ENCODE measurements at places on chromosomes 4 and X.

- DNase-seq: no peak
These were observed 47.1 kb downstream of the FAM193A start for GRCh38 chr4:2583517-2583916.

DNA sequence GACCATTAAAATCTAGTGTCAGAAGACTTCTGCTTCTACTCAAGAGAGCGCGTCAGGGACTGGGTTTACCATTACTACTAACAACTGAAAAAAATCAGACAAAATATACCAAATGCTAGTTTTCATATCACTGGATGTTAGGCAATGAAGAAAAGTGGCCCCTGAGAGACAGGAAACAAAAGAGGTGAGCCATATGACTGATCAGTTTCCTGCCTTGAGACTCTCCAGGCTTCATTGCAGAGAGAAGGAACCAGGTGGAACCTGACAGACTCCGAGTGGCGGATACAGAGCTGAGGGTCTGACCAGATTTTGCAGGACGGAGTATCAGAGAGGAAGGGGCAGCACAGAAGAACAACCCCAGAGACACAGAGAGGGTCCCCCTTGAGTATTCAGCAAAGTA lies 86.3 kb downstream of the C4orf51 start:
- no peak for DNase-seq

DNA sequence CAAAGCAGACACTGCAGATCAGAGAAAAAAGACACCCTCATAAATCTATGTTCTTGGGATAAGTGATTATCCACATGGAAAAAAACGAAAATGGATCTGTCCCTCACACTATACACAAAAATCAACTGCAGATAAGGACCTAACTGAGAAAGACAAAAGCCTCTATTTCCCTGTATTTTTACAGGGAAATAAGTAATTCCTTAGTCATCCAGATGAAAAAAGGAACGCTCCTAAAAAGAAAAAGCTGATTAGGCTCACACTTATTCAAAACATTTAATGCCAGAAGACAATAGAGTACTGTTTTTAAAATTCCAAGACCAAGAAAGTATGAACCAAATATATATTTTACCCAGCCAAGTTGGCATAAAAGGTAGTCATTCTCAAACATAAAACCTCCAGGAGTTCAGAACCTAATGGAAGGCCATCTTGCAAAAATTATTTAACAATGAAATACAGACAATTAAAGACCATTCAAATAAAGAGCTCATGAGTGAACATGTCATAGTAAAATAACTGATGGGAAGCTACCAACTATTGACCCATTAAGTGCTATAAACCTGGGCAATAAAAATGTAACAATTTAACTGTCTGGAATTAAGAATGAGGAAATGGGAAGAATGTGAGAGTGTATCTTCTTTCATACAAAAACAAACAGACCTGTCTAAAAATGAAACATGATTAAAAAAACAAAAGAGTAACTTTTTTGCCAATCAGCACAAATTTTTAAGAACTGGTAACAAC lies 20.4 kb downstream of the PAPSS1 start:
- no peak for DNase-seq

DNA sequence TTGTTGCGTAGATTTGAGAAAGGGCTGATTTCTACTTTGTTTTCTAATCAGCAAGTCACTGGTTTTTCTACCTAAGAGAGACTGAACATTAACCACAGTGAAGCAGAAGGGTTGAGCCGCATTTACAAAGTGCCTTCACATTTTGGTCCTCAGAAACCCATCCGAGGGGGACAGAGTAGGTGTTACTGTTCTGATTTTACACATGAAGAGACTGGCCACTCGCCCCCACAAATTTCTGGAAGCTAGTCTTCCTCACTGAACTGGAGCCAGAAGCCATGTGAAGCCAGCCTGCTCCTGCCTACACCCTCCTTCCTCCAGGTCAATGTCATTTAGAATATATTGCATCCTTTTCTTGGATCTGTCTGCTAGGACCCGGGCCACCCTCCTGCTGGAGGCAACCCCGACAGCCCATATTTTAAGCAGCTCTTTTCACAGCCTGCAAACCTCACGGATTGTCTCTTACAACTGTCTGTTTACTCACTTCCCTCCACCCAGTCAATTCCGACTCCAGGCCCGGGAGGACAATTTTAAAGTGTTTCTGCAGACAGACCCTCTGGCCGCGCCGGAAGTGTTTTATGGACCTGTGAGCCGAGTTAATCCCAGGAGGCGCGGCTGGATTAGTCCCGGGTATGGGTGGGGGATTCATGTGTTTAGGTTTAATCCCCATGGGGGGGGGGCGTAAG lies 73.2 kb upstream of the BCOR start:
- no peak for DNase-seq

DNA sequence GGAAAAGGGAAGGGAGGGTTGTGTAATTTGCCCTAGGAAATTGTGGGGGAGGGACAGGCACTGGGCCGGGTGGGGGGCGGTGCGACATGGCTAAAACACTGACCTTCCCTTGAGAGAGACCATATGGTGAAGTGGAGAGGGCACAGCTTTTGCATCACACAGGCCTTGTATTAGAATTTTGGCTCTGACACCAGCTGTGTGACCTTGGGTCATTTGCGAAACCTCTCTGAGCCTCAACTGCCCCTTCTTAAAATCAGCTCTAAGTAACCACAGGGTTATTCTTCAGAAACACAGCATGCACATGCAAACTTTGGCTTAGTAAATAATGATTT lies 25.8 kb downstream of the PDGFRA start:
- DNase-seq: no peak

- no peak for DNase-seq
These were observed 94.4 kb downstream of the BLTP1 start for GRCh38 chr4:122246551-122246950.

- DNase-seq: no peak
These were observed 466.8 kb upstream of the SMIM31 start for GRCh38 chr4:164287173-164287572.

DNA sequence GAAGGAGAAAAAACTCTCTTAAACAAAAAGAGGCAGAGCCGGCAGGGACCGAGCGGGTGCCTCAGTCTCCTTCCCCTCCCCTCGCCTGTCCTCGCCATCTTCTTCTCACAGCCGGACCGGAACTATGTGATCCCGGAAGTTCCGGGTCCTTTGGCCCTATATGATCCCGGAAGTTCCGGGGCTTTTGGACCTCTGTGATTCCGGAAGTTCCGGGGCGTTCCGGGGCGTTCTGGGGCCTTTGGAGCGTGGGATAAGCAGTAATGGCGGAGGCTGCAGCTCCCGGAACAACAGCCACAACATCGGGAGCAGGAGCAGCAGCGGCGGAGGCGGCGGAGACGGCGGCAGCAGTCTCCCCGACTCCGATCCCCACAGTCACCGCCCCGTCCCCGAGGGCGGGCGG lies 98.9 kb upstream of the MED14 start:
- no peak for DNase-seq

GRCh38 chr4:101348995-101349800 lies 1.9 kb upstream of the PPP3CA start:
- DNase-seq: no peak

GRCh38 chr4:17762726-17763125 lies 18.7 kb downstream of the FAM184B start:
- DNase-seq: no peak

GRCh38 chr4:94410678-94411206 lies 41.0 kb upstream of the PDLIM5 start:
- no peak for DNase-seq

DNA sequence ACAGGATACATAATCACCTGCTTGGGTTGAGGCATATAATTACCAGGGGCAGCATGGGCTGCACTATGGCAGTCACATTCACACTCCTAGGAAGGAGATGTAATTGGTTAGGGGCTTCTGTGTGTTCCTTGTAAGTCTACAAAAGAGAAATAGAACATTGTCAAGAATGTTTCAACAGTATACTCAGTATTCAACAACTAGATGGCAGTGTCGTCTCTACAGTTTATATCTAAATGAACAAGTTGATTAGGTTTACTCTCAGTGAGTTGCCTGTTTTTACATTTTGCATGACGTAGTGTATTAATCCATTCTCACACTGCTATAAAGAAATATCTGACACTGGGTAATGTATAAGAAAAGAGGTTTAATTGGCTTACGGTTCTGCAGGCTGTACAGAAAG lies 50.5 kb upstream of the RAB33B start:
- DNase-seq: no peak

DNA sequence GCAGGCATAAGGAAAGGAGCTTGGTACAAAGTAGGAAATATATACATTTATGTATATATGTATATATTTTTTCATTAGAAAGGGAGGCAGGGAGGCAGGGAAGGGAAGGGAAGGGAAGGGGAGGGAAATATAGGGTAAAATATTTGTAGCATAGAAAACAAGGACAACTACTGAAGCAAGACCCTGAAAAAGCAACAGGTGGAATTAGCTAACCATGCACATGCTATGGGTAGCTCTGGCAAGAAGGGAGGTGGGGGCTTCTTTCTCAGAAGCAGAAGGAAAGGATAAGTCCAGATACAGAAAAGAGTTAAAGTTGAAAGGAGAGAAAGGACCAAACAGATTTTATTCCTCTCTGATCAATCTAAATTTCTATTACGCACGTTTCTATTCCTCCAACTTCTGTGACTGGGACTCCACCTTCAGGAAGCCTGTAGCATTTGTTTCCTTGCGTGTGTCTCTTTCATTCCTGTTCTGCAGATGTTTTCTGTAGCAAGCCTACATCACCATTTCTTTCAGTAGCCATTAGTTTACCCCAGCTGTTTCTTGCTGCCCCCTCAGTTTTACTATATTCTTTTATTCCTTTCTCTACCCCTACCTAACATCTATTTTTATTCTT lies 82.9 kb downstream of the OR13H1 start:
- DNase-seq: no peak

DNA sequence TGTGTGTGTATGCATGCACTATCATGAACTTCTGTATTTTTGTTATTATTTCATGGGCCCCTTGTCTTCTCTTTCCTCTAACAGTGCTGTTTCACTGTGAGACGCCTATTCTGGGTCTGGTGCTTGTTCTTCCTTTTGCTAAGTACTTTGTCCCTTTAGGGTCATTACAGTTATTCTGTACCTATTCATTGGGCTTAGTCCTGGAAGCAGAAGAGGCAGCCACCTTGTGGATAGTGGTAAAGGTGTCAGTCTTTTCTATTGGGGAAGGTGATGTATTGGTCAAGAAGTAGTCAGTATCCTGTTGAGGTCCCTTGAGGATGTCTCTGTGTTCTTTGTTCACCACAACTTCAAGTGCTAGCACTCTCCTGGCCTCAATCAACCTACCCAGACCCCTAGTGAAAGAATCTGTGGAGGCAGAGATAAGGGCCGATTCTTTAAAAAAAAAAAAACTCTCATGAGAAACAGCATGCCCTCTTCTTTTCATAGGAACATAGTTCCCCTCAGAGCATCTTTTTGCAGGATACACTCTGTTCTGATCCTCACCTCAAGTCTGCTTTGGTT lies 593.8 kb downstream of the SPRY1 start:
- DNase-seq: no peak

- DNase-seq: no peak
These were observed 23.4 kb downstream of the USP9X start for GRCh38 chrX:41108463-41109205.

- no peak for DNase-seq
These were observed 58.1 kb upstream of the INTU start for GRCh38 chr4:127574643-127575042.

- no peak for DNase-seq
These were observed 1144.1 kb upstream of the IGFBP7 start for GRCh38 chr4:58254291-58254690.

GRCh38 chr4:168854350-168854921 lies 155.6 kb downstream of the CBR4 start:
- DNase-seq: no peak

- no peak for DNase-seq
These were observed 31.0 kb downstream of the RAB40A start for GRCh38 chrX:103488332-103488731.

Measured in CD4-positive, alpha-beta T cell treated with Interleukin-21 for 1 hour (primary cell).